ENCODE measurements at places on chromosomes 4 and X.

GRCh38 chr4:48578132-48578968 is 88.3 kb downstream of the ZAR1 start:
- peak; percentile 10 for DNase-seq

- DNase-seq, result no peak
These were observed 18.7 kb downstream of the DCTD start for GRCh38 chr4:182898479-182898799.

DNA sequence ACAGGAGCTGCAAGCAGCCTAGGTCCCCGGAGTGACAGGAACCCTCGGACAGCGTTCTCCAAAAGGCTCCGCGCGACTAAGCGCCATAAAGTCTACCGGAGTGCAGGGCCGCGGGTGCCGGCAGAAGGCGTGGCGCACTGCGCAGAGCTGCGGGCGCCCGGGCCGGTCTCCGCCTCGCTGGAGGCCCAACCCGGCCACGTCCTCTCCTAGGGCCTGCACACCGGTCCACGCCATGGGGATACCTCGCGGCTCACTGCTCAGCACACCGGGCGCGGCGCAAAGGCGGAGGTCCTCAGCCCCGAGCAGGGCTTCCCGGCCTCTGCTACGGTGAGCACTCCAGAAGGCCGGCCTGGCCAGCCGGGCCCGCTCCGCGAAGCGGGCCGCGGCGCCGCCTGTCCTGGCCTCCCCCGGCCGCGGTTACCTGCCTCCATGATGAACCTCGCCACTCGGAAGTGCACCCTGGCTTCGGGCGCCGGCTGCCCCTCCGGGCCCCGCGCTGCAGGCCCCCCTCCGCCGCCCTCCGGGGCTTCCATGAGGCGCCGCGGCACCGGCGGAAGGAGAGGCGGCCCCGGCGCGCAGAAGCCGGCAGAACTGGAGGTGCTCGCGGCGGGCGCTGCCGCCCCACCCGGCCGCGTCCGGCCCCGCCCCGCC is at the start of gene CCNQ:
Gene CCNQ (minus strand): TSS at position 599 of the 651 bp plus-strand sequence. CDS start 66 bp downstream, at position 533.
- peak; percentile 69 for DNase-seq

DNA sequence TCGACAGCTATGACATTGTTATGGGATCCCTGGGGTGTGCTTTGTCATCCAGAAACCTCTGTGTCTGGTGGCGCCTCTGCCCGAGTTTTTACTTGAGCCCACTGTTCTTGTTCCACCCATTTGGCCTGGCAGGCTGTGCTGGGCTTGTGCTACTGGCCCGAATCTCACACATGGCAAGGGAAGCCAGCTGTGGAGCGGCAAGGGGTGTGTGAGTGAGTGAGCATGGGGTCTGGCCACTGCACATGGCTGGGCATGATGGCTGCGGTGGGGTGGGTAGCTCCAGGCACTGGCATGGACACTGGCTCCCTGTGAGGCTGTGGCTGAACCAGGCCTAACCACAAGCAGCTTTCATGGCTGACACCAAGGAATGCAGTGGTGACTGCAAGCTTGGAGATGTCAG is 89.2 kb downstream of the DACH2 start:
- no peak for DNase-seq

- no peak for DNase-seq
These were observed 18.1 kb upstream of the ZXDB start for GRCh38 chrX:57573754-57574153.

GRCh38 chrX:124440695-124441094 is 94.3 kb downstream of the SH2D1A start:
- no peak for DNase-seq

DNA sequence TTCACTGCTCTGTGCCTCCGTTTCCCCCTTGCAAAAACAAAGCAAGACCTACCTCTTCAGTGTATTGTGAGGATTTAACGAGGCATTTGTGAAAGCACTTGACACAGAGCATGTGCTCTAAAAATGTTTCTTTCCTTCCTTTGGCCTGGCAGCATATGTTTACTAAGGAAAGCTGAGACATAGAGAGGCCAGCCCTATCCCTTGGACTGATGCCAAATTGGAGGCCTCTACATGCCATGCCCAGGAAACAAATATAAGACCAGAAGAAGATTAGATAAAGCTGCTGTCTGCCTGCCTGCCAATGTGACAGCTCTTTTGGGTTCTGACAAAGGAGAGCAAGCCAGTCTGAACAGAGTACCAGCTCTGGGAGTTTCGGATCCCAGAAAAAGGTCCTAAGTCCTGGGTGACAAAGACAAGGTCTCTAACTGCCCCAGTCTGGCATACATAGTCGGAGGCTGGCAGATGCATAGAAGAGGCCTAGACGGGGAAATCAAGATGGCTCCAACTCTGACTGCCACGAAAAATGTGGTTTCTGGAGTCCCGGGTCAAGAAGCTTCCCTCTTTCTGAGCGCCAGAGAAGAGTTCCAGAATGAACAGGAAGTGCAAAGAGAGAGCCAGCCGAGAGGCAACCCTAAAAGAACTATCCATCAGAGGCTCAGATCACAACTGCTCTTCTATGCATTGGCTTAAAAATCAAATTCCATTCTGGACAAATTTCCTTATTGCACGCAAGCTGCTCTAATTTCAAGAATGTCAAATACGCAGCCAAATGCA is 25.8 kb downstream of the OTUD6A start:
- DNase-seq, result no peak

DNA sequence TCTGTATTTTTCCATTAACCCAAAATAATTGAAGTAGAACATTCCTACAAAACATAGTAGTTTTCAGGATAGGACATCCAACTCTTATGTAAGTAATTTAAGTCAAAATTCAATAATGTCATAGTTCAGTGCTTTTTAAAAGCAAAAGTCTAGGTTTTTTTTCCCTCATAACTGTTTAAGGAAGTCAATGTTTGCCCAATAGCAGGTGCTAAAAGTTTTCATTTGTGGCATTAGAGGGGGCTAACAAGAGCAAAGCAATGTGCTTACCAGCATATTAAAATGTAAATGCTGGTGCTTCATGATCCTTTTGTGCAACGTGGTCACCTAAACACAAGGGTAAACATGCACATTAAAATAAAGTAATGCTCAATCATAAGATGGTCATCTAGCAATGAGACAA is 155.2 kb upstream of the PPP1R2C start:
- no peak for DNase-seq

GRCh38 chr4:48596336-48596735 is 106.3 kb downstream of the ZAR1 start:
- DNase-seq, result no peak

DNA sequence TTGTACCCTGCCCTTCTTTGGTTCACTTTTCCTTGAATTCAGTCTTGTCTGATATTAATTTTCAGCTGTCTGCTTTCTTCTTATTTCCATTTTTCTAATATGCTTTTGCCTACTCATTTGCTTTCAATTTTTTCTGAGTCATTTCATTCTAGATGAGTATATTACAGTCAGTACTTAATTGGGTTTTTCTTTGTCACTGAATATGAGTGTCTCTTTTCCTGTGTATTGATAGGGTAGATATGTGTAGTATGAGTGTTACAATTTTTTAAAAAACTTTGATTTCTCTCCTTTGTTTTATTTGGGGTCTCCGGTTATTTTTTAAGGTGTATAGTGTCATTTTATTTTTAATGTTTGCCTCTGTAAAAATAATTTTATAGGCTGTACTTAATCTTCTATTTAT is 222.2 kb downstream of the IDS start:
- DNase-seq, result no peak

- no peak for DNase-seq
These were observed 95.1 kb upstream of the LIMCH1 start for GRCh38 chr4:41442810-41443209.

GRCh38 chr4:121485190-121485804 is 104.5 kb upstream of the QRFPR start:
- no peak for DNase-seq

DNA sequence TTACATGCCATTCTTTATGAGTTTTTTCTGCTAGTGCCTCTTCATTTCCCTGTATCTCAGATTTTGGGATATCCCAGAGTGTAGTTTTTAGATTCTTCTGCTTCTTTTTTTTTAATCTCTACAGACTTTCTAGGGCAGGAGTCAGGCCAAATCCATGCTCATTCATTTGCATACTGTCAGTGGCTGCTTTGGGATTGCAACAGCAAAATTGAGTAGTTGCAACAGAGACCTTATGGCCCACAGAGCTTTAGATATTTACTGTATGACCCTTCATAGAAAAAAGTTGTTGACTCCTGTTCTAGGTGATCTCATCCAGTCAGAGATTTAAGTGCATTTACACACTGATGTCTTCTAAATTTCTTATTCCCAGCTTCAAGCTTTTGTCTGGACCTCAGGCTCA is 35.3 kb downstream of the ARFIP1 start:
- DNase-seq, result no peak

- no peak for DNase-seq
These were observed 25.4 kb upstream of the SLAIN2 start for GRCh38 chr4:48315728-48316630.

DNA sequence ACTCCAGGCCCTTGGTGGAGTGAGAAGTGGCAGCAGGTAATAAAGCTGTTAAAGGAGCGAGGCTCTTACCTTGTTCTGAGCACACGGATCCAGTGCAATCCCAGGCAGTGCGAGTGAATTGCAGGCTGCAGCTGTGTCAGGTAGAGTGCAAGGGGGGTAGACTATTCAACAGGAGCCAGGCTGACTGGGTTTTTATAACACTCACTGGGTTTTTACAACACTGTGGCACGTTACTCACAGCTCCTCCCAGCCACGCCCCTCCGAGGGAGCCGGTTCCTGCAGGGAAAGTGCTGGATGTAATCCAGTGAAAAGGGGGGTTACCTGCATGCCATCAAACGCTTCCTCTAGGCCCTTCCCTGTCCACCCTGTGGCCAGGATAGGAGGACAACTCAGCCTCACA is 358 bp downstream of the FGFBP1 start:
- no peak for DNase-seq

- DNase-seq, result no peak
These were observed 38.6 kb downstream of the ADGRA3 start for GRCh38 chr4:22477136-22477812.

- DNase-seq, result no peak
These were observed 625.7 kb downstream of the FAT4 start for GRCh38 chr4:125940426-125940825.

DNA sequence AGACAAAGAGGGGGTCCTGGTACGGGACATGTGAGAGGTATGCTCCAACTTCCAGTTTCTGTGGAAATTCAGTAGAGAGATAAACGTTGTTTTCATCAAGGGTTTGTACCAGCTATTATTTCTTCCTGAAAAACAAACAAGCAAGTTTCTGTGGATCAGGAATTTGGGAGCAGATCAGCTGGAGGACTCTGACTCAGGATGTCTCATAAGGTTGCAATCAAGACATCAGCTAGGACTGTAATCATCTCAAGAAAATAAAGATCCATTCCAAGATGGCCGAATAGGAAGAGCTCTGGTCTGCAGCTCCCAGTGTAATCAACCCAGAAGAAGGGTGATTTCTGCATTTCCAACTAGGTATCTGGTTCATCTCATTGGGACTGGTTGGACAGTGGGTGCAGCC is 23.5 kb upstream of the NFKB1 start:
- DNase-seq, result no peak

GRCh38 chrX:101931136-101931487 is 715 bp downstream of the ZMAT1 start:
- no peak for DNase-seq

DNA sequence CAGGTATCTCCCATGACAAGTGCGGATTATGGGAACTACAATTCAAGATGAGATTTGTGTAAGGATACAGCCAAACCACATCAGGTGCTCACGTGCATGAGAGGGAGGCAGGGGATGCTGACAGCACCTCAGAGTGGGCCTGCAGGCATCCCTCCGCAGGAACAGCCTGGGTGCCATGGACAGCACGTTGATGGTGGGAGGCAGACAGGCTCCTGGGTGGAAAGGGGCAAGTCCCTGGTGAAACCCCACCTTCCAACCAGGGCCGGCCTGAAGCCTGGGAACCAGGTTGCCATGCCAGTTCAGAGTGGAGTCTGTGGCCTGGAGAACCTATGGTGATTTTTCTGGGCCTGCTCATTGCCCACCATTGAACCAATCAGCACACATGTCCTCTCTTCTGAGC is 1469.6 kb downstream of the PCDH7 start:
- no peak for DNase-seq

DNA sequence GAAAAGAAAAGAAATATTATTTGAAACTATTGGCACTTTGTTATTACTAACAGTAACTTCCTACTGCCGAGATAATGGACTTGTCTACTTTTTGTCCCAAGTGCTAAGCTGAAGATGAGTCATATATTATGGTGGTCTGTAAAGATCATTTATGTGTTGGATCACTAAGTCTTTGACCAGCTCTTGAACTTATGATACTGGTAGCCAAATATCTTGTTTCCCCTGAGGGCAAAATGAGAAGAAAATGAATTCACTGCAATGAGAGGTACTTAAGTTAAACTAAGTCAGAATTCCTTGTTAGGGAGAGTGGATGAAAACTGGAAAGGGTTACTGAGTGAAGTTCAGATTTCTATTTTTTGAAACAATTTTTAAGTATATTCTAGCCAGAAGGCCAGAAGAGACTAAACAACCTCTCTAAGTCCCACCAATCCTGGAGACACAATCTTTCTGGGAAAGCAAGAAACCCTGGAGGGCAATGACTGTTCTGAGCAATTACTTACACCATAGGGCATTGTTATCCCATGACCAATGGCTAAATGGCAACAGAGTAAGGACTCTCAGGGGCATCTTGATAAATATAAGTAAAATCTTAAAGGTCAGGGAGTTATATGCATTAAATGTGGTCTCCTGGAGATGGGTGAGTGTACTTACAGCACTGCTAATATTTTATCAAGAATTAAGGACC is 287.7 kb downstream of the STIM2 start:
- no peak for DNase-seq

- no peak for DNase-seq
These were observed 134.1 kb upstream of the C1QTNF7 start for GRCh38 chr4:15293711-15294110.

DNA sequence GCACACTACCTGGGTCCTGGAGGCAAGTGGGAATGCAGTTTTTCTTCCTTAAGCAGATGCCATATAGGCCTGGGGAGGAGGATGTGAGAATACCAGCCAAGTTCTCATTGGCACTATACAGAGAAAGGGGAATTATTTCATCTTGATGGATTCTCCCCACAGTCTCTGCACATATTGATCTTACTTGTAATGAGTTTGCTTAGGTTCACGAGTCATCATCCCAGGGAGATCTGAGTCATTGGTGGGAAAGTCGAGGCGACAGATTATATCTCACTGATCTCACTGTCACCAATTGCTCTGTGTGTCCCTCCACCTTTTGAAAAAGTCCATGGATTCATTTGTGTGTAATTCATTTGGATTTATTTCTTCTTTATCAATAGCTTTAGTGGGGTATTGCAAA is 156.8 kb downstream of the AR start:
- no peak for DNase-seq

GRCh38 chr4:137125011-137125410 is 407.3 kb downstream of the PCDH18 start:
- DNase-seq, result no peak

DNA sequence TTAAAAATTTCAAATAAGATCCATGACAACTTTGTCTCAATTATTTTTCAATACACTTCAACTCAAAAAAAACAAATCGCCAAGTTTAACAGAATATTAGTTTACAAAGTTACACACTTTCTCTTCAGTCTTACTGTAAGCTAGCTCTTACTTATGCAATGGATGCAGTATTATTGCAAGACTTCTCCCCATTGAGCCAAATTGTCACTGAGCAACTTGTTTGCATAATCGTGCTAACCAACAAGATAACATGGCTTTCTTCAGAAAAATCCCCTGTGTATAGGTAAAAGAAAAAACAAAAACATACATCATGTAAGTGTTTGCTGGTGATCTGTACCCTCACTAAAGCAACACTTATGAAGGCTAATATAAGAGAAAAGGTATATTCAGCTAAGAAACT is 18.9 kb downstream of the DNAJB14 start:
- DNase-seq, result no peak

- no peak for DNase-seq
These were observed 6.4 kb downstream of the HSPA4L start for GRCh38 chr4:127788517-127788916.

Data from stimulated activated effector memory CD8-positive, alpha-beta T cell treated with anti-CD3 and anti-CD28 coated beads, Interleukin-12 subunit alpha, Interleukin-12 subunit beta, amount 100 ng/mL, for 72 hours (primary cell).